ENCODE measurements at places on chromosomes 7 and 10. TPM values are rescaled to one million over a fixed set of nuclear protein-coding genes. Genes with fewer than 3 reads are reported as not detected.

DNA sequence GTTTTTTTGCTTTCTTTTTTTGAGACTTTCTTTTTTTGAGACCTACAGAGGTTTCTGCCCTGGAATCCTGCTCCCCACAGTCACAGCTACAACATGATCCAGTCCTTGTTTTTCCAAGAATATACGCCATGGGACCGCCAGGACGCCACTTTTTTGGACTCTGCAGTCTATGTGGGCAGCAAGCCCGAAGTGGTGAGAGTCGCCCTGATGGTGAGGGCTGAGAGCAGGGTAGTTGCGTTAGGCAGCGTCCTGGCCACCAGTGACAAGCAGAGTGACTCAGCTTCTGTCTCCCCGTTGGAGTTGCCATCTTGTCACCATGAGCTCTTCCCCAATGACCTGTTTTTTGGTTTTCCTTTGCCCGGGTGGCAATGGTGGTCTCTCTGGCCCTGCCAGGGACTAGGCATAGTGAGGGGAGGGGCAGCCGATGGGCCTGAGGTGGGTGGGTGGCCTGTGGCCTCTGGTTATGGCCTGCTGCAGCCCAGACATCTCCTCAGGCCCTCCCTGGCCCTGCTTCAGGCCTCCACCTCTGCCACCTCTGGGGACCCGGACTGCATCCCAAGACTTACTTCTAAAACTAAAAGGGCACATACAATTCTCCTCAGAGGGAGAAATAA, 88.0 kb upstream of the MALRD1 start:
- DNase-seq, result no peak

CPXM2 gene
- not detected for total RNA-seq

GRCh38 chr10:6128591-6129251, 39.9 kb downstream of the RBM17 start:
- no peak for DNase-seq

MRC1 gene
- not detected for total RNA-seq

- no peak for DNase-seq
These were observed 1052.6 kb downstream of the REEP3 start for GRCh38 chr10:64573623-64574325.

OR6V1 gene
- total RNA-seq, result not detected

DNA sequence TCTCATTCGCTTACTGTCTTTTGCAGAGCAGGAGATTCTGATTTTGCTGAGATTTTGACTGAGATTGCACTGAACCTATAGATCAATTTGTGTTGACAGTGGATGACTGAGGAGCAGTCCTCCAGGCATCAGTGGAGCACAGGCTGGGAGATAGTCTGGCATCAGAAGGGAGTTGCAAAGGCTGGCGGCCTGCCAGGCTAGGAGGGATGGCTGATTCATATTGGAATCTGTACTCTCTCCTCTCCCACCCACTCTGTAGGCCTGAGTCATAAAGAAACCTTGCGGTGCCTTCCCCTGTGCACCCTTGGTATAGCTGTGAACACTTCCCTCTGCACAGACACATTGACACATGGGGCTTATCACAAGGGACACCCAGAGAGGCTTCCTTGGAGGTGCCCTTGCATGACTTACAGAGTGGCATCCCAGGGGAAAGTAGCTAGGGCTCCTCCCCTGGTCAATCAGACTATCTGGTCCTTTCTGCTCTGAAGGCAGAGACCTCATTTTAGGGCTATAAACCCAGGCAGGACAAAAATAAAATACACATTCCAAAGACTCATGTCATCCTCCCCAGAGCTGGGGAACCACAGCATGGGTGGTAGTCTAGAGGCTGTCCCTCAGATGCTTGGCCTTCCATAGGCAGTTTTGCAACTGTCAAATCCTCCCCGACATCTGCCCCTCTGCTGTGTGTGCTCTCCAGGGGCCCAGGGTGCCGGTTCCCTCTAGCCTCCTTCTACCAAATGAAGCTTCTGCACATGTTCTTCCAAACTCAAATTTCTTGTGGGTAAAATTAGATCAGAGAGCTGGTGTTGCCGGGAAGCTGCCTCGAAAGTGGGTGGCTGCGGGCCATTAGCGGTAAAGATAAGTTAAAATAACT, 37.4 kb upstream of the EEPD1 start:
- peak; percentile 97 for DNase-seq

DNA sequence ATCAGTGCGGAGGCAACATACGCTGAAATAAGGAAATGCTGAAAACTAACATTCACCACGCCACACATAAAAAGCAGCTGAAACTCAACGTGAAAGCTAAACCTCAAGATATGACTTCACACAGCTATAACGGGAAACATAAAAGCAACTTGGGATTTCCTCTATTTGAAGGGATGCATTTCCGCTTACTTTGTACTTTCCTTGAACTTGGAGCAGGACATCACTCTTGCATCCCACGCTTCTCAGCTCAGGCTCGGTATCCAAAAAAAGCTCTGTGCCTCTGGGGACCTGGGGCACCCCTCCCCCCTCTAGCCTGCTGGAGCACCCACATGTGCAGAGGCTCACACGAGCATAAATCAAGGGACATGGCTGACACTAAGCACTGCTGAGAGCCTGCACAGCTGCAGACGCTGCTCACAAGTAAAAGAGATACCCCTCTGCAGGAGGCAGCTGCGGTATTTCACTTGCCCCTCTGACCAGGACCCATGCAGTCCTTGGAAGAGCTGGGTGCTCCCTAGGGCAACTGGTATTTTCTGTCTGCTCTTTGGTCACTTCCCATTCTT, 34.2 kb downstream of the PARD3 start:
- DNase-seq, result no peak

DNA sequence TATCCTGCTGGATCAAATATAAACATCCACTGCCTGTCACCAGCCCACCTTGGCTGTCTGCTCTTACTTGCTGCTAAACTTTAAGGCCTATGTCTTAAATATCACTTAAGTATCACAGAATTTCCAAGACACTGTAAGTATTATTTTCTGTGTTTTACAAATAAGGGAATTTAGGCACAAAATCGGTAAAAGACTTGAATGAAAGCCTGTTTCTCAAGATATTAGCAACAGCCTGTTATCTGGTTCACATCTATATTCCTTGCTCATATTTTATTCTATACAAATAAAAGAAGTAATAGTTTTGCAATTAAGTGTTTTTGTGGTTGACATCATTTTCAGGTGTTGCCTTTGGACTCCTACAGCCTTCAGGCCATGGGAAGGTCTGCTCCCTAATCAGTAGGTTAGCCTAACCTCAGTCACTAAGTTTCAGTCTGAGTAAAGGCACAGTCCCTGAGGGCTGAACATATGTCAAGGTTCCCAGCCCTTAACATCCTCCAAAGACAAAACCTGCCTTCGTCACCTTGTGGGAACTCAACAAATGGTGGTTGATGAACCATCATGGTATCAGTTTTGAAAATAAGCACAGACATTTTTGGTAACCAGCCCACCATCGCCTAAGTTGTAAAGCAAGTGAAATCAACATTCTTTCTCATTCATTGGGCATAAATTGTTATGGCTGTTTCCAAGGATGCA, 127.1 kb downstream of the CREB5 start:
- no peak for DNase-seq

GRCh38 chr10:1097436-1097835, 41.3 kb downstream of the WDR37 start:
- no peak for DNase-seq

FAM25A gene
- not detected for total RNA-seq

- no peak for DNase-seq
These were observed 37.8 kb downstream of the CRHR2 start for GRCh38 chr7:30644286-30644955.

DNA sequence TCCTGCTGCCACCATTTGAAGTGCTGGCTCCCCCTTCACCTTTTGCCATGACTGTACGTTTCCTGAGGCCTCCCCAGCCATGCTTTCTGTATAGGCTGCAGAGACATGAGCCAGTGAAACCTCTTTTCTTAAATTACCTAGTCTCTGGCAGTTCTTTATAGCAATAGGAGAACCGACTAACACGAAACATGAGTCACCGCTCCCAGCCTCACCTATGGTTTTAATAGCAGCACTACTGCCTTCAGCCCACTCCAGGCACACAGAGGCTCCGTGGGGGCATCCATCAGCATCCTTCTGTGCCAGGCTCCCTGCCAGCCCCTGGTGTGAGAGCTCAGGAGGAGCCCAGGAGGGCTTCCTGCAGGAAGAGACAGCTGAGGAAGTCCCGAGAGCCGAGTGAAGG, 5.5 kb upstream of the ZNF316 start:
- no peak for DNase-seq

- peak; percentile 64 for DNase-seq
These were observed 41.5 kb upstream of the GATA3 start for GRCh38 chr10:8013006-8013405.

DNA sequence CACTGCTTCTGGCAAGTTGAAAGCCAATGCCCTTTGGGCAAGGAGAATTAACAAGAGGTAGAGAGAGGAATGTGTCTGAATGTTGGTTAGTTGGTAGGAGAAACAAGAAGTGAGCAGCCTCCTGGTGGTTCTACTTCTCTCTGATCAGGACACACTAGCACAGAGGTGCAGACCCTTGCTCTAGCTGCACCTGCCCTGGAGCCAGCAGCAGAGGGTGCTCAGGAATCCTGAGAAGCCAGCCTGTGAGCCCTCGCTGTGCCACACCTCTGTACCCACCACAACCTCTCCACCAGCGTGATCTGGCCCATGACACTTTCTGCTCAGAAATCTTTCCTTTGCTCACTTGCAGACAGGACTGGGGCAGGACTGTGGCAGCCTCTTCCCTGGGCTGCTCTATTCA, 364.7 kb downstream of the RPS24 start:
- no peak for DNase-seq

CNTNAP2 gene
- total RNA-seq, result not detected

SLC35G1 gene
- 1.3 TPM for total RNA-seq

Measured in Caki2 (cell line).